Gastrocnemius medialis (tissue), 4 donors: ENCODE measurements at places on chromosomes 6 and 20.

DNA sequence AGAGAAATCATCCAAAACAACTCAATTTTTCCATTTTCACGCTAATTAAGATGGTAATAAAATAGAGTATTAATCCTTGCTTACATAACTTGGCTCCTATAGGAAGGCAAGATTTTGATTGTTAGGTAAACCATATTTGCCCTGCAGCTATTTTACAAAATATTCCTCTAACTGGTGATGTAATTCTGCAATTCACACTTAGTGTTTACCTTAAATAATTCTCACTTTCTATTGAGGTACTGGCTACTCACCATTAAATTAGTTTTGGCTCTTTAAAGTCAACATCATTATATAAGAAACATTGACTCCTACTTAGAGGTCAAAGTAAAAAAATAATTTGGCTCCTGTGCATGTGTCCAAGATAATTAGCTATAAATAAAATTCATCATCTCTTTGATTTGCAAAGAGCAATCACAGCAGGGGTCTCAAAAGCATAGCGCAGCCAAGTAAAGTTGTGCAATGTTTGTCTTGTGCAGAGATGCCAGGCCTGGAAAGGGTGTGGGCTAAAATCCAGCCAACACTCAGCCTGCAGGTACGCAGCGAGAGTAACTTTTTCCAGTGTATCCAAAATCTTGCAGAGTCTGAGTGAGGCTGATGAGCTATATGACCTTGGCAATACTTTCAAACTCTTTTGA, 501.2 kb downstream of the MMUT start:
- DNase-seq = no peak

GRCh38 chr20:54555150-54555549, 79.8 kb downstream of the DOK5 start:
- no peak for DNase-seq

GRCh38 chr6:36873612-36874442, 776 bp downstream of the PPIL1 start:
- DNase-seq = no peak

DNA sequence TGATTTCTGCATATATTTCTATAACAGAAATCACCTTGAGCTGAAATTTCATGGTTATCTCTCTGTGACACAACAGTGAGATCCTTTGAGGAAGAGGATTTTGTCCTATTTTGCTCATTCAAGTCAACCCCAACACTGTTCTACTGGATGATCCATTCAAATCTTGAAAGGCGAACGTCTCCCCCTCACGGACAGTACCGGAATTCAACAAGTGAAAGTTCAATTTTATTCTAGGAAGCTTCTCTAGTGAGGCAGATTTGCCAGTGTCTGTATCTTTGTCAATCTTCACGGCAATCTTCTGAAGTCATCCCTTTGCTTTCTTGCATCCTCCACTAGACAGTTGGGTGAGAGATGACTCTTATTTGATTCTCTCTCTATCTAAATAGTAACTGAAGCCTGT, 91.7 kb upstream of the PDE7B start:
- no peak for DNase-seq

DNA sequence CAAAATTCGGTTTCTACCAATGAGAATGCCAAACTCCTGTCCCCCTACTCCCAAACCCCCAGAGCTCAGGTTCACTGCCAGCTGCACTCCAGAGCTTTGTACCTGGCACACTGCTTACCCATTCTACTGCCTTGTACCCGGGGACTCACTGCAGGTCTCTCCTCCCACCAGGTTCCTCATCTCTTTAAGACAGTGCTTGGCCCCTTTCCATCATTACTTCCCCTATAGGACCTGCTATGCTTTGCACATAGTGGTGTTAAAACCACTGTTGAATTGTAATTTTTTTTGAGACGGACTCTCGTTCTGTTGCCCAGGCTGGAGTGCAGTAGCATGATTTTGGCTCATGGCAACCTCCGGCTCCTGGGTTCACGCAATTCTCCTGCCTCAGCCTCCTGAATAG, 25.9 kb downstream of the LYRM4 start:
- DNase-seq = no peak

- DNase-seq = no peak
Measured at GRCh38 chr6:105753620-105754211, 332.4 kb upstream of the PRDM1 start.

DNA sequence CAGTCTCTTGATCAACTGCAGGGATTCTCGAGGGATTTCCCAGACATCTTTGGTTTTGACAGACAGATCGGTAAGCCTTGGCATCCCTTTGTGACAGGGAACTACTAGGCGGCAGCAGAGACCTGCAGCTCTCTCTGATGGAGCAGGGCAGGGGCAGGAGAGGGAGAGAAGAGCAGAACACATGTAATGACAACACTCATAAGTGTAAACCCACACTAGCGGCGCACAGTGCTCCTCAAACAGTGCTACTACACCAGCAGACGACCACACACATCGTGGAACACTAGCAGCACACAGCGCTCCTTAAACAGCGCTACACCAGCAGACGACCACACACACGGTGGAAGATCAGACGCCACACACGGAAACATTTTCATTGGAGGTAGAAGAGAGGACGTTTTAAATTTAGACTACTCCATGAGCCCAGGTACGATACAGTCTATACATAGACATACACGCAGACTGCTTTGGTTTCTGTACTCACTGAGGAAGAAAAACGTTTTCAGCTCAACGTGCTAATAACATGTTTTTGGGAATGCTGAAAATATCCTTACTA, 94.5 kb upstream of the TRAF3IP2 start:
- no peak for DNase-seq

- DNase-seq = peak; percentile 28
Measured at GRCh38 chr6:158213925-158214674, 46.0 kb downstream of the GTF2H5 start.

DNA sequence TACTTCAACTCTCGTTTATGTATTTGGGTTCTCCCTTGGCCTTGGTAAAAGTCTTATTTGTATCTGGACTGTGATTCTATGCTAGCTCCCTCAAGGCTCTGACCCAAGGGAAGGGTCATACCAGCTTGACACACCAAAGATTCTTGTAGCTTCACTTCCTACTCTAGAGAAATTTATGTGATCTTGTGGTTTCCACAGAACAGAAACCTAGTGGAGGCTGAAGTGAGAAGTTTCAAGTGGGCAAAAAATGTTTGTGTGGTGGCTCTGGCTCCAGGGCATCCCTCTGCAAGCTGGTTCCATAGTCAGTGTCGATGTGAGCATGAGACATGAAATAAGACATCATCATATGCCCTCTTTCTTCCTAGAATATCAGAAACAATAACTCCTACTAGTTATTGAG, 48.1 kb upstream of the TNFRSF21 start:
- DNase-seq = no peak

DNA sequence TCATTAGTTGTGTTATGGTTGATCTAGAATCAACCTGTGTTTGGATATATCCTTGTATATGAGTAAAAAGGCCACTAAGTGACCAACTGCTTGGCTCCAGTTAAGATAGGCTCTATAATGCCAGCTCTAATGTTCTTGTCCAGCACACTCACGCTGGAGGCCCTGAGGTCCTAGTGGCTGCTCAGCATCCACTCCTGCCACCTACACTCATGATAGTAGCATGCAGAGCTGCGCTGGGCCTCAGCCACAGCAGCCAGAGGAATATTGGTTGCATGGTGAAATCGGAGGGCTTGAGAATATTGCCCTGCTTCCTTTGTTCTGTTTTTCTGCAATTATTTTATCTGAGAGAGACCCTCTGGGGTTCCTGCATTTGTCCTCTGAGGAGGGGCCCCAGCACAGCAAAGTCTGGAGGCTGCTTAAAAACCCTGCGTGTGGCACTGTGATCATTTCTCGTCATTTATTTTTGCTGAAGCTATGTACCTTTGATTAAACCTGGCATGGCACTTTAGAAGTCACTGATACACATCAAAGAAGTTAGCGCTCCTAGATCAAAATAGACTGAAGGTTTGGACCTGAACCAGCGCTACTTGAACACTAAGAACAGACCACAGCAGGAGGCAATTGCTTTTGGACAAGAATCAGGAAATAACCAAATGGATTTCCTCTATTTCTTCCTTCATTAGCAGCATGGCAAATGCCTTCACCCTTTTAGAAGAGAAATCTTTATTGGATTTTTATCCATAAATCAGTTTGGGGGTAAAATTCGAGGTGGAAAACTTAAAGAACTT, 398.4 kb upstream of the ID4 start:
- no peak for DNase-seq

DNA sequence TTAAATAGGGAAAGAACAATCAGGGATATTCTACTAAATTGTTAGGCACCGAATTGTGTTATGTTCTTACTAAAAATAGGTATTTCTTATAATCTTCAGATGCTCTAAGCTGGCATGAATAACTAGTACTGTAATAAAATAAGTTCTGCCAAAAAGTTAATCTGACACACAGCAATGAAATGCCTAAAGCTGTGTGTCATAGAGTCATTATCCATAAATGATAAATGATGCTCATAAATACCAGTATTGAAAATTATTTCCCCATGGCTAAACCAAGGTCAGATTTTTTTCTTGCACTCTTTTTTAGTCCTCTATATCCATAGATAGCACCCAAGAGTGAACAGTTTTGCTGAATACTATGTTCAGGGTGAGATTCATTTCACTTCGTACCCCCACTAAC, 11.7 kb upstream of the PRIM2 start:
- DNase-seq = no peak

- DNase-seq = no peak
Measured at GRCh38 chr6:87879132-87879861, 168.3 kb upstream of the SPACA1 start.

GRCh38 chr6:31541059-31541657, 645 bp downstream of the DDX39B start:
- DNase-seq = no peak

DNA sequence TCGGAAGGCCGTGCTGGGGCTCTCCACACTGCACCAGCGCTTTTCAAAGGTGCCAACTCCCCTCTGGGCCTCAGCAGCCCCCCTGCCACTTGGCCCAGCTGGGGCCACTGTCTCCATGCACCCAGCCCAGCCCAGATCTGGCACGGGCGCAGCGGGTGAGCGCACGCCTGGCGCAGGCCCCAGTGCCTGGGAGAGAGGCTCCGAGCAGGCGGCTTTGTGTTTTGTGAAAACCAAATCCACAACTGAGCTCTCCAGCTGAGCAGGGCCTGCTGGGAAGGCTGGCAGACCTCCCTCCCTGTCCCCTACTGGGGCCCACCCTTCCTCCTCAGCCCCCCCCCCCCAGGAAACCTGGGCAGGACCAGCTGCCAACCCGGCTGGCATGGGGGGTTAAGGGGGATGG, 17.0 kb downstream of the MDGA1 start:
- DNase-seq = peak; percentile 41

DNA sequence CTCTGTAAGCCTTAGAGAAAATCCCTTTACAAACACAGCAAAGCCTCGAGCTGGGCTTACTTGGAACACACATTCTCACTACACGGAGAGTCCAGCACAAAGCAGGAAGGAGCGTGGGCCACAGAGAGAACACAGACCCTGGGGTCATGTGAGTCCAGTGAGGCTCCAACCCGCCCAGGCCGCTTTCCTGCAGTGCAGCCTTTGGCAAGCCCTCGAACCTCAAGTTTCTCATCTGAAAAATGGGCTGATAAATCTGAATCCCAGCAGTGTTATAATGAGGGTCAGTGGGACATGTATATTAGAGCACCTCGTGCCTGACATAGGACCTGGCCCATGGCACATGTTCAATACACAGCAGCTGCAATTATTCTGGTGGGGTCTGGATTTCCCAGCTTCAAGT, 305.5 kb upstream of the SULF2 start:
- DNase-seq = no peak

GRCh38 chr6:40330301-40330721, 256.9 kb downstream of the LRFN2 start:
- no peak for DNase-seq

DNA sequence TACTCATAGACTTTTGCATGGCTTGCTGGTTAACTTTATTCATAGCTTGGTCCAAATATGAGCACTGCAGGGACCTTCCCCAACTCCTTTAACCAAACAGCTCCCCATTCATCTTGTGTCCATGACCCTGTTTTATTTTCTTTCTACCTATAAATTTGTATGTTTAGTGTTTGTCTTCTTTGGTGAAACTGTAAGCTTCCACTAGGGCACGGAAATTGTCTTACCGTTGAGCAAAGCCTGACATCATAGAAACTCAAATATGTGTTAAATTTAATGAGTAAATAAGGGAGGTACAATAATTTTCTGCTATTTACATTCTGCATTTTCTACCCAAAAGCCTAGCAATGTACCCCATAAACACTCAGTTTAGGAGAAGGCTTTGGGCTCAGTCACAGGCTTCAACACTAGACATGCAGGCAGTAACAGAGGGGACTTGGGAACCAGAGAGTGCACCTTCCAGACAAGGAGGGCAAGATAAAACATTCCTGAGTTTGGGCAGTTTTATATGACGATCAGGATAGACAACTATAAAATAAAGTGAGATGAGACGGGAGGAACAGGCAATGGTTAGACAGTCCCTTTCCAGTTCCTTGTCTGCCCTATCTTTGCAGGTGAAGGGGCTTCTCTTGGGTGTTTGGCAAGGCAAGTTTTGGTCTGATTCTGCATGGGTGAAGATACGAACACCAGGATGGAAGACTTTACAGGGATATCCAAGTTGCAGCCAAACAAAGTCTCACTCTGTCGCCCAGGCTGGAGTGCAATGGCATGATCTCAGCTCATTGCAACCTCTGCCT, 46.2 kb upstream of the ZNF217 start:
- DNase-seq = no peak

DNA sequence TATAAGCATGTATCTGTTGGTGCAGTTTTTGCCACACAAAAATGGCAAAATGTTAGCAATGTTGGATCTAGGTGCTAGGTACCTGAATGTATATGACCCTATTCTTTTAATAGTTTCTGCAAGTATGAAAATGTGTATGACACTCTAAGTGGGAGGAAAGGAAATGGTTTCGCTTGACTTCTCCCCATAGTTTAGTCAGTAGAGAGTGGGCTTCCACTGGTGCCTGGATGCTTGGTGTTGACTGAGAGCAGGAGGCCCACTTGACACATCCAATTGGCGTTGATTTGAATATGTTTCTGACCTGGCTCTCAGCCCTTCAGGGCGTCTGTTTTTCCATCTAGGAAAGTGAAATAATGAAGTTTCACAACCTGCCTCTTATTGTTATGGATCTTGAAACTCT, 41.8 kb upstream of the GABRR1 start:
- DNase-seq = no peak

DNA sequence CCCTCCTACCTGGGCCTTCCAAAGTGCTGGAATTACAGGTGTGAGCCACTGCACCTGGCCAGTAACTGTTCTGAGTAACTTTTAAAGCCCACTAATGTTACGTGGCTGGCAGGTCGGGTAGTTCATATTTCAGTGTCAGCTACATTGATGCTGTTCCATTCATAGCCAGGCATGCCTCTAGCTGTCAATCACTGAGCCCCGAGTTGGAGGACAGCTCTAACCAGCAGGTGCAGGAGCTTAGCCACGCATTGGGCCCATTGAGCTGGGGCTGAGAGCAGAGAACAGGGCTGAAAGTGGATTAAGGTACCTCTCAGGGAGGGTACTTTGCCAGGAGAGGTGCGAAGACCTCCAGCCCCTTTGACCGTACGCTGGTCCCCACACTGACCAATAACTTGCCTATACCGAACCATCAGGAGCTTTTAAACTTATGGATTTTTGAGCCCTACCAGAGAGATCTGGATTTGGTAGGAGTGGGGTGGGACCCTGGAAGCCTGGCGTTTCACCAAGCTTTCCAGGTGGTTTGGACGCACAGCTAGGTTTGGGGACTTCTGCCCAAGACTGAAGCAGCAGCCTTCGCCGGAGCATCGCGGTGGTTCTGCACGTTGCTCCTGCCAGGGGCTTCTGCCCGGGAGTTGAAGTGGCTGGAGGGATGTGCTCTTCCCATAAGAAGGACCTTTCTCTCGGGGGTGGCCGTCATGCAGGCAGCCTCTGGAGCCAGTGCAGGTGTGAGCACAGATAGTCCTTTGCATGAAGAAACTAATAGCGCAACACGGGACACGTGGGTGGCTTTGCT, 82.6 kb downstream of the SERAC1 start:
- DNase-seq = no peak
